ENCODE measurements at places on chromosomes 6 and 20.

DNA sequence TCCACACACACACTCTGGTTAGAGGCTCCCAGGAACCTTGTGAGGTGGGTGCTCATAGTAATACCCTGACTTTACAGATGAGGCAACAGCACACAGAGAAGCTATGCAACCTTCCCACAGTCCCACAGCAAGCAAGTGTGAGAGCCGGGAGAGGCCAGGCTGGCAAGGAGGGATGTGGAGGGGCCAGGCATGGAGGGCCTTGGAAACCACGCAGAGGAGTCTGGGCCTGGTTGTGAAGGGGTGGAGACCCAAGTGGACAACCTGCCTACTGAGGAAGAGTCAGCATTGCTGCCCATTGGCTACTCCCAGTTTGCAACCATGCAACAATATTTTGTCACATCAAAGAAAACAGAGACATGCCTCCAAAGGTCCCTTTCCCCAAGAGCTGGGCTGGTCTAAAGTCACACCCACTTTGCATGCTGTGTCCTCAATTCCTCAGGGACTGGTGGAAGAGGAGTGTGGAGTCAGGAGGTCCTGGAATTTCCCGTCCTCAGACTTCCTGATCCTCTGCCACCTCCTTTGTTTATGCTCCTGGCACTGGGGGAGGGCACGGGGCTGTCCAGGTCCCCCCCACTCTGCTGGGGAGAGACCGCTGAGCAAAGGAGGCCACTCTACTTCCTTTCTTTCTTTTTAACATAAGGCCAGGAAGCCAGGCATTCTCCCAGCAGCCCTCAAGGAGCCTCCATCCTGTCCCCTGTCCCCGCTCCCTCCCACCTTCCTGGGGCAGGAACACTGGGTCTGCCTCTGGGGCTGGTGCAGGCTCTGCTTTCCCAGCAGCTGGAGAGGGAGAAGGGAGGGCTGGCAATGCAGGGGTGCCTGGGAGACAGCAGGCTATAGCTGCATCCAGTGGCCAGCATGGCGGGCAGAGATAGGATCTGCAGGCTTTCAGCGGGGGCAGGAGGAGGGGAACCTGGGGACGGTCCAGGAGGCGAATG is 68.3 kb downstream of the NOL4L start:
- DNase-seq = no peak

DNA sequence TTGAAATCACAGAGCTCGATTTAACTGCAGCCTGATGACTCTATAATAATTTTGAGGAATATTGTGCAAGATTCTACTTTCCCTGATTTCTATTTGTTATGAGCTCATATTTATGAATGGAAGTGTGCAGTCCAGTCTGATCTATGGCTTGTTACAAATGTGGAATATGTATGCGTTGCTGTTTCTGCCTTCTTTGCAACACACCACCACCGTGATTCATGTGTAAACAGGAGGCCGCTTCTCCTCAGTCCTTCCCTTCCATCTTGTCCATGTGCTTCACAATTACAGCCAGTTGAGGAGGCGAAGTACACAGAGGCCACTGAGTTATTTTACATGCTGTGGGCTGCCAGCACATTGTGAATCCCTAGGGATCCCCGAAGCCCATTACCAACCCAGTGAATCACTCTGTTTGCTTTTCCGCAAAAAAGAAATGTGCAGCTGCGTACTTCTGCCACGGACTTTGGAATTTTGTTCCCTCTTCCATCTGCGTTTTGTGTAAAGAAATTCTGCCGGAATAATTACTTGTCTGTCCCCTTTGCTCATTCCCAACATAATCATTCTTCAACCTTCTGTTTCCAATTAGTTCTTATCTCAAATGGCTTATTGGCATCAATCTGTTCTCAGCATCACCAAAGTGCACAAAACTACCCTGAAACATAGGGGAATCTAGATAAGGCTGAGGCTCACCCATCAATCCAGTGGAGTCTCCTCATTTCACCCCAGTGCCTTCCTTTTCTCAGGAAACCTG is 551.6 kb upstream of the CITED2 start:
- peak; percentile 57 for DNase-seq

- DNase-seq = peak; percentile 61
These were observed 45.1 kb upstream of the PNRC1 start for GRCh38 chr6:89035252-89036101.

GRCh38 chr6:35620706-35621105 is 68.0 kb downstream of the FKBP5 start:
- DNase-seq = no peak
